ENCODE measurements at places on chromosomes 13 and 19.

DNA sequence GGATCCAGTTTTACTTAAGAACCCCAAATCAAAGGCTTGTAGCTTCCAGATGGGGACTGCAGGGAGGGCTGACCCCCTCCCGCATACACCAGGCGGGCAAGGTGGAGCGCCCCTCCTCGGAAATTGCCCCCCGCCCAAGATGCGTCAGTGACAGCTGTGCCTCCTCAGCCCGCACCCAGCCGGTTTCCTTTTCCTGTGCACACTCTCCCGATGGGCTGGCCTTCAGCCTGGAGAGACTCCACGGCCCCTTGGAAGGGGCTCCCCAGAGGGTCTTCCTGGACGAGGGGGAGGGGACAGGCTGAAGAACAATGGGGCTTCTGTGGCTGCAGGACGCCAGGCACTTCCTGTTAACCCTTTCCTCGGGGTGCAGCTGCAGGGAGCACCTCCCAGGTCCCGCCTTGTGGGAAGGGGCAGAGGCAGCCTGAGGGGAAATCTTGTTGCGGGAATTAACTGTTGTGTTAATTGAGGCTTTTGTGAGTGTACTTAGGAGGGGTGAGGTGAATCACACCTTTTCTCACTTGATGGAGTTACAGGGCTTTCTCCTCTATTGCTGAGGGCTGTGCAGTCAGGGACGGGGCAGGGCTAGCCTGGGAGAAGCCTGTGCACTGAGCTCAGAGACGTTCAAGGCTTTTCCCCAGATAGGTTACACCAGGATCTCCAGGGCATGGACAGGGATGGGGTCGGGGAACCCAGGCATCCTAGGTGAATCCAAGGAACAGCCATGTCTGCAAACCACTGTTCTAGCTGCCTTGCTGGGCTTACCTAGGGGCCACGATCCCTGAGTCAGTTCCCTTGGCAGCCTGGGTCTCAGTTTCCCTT lies 14.3 kb downstream of the IER2 start:
- DNase-seq, result no peak

DNA sequence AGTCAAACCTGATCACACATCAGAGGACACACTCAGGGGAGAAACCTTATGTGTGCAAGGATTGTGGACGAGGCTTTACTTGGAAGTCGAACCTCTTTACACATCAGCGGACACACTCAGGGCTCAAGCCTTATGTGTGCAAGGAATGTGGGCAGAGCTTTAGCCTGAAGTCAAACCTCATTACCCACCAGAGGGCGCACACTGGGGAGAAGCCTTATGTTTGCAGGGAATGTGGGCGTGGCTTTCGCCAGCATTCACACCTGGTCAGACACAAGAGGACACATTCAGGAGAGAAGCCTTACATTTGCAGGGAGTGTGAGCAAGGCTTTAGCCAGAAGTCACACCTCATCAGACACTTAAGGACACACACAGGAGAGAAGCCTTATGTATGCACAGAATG lies 8.2 kb upstream of the ZNF527 start:
- DNase-seq, result no peak

DNA sequence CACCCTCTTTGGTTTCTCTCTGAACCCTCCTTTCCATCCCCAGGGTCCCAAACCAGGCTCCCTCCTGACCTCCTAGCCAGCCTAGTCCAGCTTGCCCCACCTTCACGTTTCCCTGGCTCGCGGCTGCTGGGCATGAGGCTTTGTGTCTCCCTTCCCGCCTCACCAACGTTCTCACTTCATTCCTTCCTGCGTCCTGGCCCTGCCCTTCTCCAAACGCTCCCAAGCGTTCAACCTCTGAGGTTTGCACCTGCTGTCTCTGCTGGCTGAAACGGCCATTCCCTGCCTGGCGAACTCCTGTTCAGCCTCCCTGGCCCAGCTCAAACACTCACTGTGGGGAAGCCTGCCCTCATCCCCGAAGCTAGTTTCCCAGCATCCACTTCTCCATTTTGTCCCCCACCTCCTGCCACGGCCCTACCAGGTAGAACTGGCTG lies 12.4 kb downstream of the EPS8L1 start:
- DNase-seq, result no peak

GRCh38 chr19:28609091-28609755 lies 603.7 kb downstream of the UQCRFS1 start:
- DNase-seq, result no peak

GRCh38 chr13:74530011-74530410 lies 395.8 kb upstream of the KLF12 start:
- no peak for DNase-seq

- DNase-seq, result no peak
These were observed 767.6 kb upstream of the SLITRK1 start for GRCh38 chr13:84649853-84650252.

DNA sequence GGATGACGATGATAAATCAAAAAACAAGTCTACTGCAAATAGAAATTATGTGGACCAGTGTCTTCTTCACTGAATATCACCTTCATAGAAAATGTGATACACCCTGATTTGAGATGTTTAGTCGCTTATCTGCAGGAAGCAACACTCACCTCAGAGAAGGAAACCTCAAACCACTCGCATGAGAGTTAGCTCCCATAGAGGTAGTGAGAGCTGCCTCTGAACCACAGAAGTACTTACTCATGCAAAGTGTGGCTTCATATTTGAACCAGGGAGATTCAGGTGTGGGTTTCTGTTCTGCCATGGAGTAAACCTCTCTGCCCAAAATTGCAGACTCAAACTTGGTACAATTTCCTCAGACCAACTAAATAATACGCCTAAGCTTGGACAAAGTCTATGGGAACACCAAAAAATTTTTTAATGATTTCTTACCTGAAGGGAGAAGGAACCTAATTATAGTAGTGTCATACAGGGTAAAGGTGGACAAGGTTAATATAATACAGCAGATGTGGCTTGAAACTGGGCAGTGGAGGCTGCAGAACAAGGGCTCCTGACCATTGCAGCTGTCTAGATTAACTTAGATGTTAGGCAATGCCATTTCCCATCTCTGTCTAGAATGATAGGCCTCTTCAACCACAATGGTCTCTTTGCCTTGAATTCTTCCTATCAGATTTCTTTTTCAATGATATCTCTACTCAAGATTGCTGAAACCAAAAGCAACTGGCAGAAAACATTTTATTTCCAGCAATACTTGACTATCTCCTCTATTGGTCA lies 29.6 kb upstream of the RCBTB2 start:
- DNase-seq, result no peak

DNA sequence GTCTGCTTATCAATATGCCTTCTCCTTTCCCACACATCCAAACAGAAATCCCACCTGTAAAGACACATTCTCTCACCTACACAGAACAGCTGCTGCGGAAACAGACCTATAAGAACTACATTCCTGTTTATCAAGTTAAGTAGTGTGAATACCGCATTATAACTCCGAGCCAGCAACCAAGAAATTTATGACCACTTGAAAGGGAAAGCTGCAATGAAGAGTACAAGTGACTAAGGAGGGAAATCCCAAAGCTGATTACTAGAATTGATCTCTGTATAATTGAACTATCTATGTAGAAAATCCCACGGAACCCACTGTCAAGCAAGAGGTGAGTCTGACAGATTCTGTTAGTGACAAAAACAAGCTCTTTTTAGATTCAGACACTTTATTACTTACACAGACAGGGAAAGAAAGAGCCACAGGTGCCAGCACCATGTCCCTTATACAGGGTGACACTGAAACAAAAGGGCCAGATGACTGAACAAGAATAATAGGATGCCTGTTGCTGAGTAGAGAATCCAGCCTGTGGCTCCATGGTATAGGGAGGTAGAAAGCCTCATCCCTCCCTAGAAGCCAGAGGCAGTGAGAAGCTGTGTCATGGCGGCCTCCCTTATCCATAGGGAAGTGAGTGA lies 1.6 kb upstream of the IGFL4 start:
- no peak for DNase-seq

GRCh38 chr13:41938918-41939317 lies 22.0 kb downstream of the VWA8 start:
- no peak for DNase-seq

DNA sequence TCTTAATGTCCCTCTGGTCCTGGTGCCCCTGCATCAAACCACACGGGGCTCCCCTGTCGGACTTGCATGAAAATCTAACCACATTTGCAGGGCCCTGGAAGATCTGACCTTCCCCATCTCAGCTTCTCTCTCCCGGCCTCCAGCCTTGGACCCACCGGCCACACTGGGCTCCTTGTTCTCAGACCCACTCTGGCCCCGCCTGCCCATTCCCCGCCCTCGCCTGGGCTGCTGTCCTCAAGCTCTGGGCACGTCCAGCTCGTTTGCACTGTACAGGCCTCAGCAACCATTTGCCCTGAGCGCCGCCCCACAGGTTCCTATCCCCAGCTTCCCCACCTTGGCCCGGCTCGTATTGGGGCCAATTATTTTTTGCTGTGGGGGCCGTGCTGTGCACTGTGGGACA lies 10.5 kb downstream of the MYO9B start:
- DNase-seq, result no peak

DNA sequence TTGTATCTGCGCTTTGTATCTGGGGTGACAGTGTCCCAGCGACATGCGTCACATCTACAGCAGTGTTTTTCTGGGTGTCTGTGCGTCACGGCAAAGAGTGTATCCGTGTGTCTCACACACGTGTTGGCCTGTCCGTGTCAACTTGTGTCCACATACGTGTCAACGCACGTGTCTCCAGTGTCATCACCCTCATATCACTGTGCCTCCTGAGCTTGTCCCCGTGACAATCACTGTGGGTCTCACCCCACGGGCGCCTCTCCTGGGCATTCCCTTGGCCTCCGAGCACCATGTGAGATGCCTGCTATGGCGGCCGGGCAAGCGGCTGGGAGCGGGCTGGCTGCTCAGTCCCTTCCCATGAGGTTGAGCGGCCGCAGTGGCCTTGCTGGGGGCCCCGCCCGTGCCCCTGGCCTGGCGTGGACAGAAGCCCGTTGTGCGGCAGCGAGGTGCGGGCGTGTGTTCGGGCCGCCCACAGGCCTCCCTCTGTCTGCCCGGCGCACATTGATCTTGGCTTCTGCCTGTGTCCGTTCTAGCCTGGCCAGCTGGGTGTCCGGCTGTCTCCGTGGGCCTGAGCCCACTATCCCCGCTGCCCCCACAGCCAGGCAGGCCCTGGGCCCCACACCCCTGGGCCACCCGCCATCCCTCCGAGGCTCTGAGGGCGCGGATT lies 6.4 kb downstream of the NFIX start:
- no peak for DNase-seq
